SJCRH30 (cell line): ENCODE measurements at places on chromosomes 12 and 14. TPM values are rescaled to one million over a fixed set of nuclear protein-coding genes. Genes with fewer than 3 reads are reported as not detected.
A peak's percentile ranks its signal among the peaks of the same experiment; 100 is the strongest.

GRCh38 chr12:128265566-128265965 is 1.4 kb upstream of the TMEM132C start:
- no peak overlapping the region for H3K4me3 ChIP-seq
- H3K4me1 ChIP-seq, result no peaks in the 10 kb centered on the region
- no peak for DNase-seq
- H3K27ac ChIP-seq, result no peak overlapping the region
- H3K36me3 ChIP-seq, result no peaks in the 10 kb centered on the region

DNA sequence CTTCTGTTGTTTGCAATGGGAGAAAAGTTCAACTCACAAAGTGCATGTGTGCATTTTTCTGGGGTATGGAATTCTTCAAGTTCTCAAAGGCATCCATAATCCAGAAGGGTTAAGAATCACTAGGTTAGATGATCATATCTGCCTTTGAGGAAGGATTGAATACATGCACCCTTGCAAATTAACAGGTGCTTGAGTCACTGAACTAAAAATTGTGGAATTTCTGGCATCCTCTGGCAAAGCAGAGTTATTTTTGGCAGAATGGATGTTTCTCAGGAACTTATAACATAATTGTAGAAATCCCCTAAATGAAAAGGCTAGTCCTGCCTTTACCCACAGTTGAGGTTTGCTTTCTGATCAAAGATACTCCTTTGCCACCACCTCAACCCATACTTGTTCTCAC is 136.5 kb upstream of the DYRK2 start:
- H3K36me3 ChIP-seq, result no peaks in the 10 kb centered on the region
- H3K27me3 ChIP-seq, result no peaks in the 10 kb centered on the region
- H3K4me1 ChIP-seq, result peaks cover 37% of the 10 kb centered on the region

- H3K4me1 ChIP-seq, result no peaks in the 10 kb centered on the region
- no peaks in the 10 kb centered on the region for H3K27me3 ChIP-seq
- no peak overlapping the region for H3K4me3 ChIP-seq
- no peaks in the 10 kb centered on the region for H3K36me3 ChIP-seq
- no peak for DNase-seq
- H3K27ac ChIP-seq, result no peak overlapping the region
These were observed 253.5 kb downstream of the SPTSSA start for GRCh38 chr14:34208532-34208931.

SELPLG gene
- 0.15 and 0.32 TPM in 2 replicates for total RNA-seq

DNA sequence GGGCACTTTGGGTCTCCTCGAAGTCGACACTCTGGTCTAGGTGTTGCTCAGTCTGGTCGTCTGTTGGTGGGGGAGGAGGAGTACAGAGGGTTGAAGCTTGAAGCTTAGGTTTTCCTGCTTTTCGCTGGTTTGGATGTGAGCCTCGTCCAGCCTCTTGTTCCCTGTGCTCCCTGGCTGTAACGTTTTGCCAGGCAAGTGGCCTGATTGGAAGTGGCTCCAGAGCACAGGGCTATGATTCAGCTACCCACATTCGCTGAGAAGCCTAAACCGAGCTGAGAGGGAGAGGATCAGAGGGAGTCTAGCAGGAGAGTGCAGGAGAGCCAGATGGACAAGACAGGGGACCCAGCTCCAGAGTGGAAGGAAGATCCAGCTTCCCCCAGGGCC is 6.1 kb downstream of the HOXC10 start:
- H3K4me3 ChIP-seq, result no peak overlapping the region
- DNase-seq, result no peak
- H3K27me3 ChIP-seq, result peaks cover 23% of the 10 kb centered on the region
- H3K27ac ChIP-seq, result no peak overlapping the region
- no peaks in the 10 kb centered on the region for H3K4me1 ChIP-seq

DNA sequence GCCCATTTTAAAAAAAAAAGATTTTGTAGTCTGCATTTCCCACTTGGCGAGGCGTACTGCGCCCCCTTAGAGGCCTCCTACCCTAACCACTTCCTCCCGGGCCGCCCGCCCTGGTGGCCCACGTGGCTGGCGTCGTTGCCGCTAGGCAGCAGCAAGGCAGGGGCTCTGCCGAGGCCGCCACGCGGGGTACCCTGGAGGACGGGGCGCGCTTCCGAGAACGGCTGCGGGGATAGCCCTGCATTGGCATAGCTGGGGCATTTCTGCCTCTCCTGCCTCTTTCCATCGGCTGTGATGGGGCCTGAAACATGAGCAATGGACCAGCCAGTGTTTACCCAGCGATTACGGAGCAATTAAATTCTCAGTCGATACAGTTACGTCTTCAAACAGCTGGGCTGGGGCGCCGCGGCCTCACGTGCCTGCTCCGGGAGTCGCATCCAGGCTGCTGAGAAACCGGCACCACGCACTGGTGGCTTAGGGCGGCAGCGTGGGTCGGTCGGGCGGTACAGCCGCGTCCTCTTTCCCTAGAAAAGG is 38.0 kb downstream of the IQSEC3 start:
- DNase-seq, result peak; percentile 73
- no peak overlapping the region for H3K27ac ChIP-seq
- H3K4me1 ChIP-seq, result peaks cover 15% of the 10 kb centered on the region
- H3K36me3 ChIP-seq, result no peaks in the 10 kb centered on the region
- H3K4me3 ChIP-seq, result peak overlapping the region; percentile 16

DNA sequence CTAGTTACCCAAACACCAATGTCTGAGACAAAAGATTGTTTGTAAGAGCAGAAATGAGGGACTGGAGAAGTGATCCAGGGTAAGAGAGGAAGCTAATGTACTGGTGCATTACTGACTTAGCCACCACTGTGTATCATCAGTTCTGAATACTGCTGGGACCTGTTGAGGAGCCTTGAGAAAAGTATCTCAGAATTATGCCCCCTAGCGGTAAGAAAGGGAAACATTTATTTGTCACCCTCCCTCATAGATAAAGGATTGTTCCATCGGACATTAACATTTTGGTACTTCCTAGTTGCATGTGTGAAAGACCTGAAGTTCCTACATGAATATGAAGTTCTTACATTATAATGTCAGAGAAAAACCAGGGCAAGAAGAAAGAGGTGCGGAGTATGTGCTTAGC is 612.5 kb downstream of the FSCB start:
- no peak overlapping the region for H3K4me3 ChIP-seq
- DNase-seq, result no peak
- H3K4me1 ChIP-seq, result no peaks in the 10 kb centered on the region
- H3K27ac ChIP-seq, result no peak overlapping the region
- no peaks in the 10 kb centered on the region for H3K27me3 ChIP-seq

GRCh38 chr12:75437564-75437963 is 43.0 kb upstream of the GLIPR1 start:
- DNase-seq, result peak; percentile 3
- H3K27me3 ChIP-seq, result no peaks in the 10 kb centered on the region
- no peak overlapping the region for H3K4me3 ChIP-seq
- no peak overlapping the region for H3K27ac ChIP-seq
- H3K4me1 ChIP-seq, result no peaks in the 10 kb centered on the region
- no peaks in the 10 kb centered on the region for H3K36me3 ChIP-seq

DEGS2 gene
- 0.03 TPM in 1 of 2 replicates, not detected in the other for total RNA-seq

DNA sequence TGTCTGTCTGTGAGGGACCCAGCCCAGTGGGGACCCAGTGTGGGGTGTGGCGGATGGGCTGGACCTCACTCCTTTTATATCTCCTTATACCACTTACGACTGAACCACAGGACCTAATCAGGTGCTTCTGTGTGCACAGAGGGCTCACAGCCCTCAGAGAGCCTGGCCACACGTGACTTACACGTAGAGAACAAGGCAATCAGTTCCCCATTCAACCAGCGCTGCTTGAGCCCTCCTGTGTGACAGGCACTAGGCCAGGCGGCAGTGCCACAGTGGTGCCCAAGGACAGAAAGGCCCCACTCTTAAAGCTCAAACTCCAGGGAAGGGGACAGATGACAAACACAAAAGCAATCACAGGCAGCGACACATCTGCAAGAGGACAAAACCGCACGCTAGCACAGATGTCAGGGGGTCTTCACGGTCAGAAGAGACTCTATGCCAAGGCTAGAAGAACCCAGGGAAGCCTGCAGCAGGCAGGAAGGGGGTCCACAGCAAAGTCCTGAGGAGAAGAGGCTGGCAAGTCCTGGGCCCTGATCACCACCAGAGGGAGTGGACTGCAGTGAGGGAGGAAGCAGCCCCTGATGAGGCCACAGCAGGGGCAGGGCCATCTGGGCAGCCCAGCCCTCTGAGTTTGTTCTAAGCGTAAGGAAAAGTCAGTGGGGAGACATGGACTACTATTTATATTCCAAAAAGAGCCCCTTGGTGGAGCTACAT is 39.3 kb downstream of the SETD3 start:
- H3K36me3 ChIP-seq, result peaks cover 5% of the 10 kb centered on the region
- no peak for DNase-seq
- H3K4me1 ChIP-seq, result no peaks in the 10 kb centered on the region
- no peaks in the 10 kb centered on the region for H3K27me3 ChIP-seq

DNA sequence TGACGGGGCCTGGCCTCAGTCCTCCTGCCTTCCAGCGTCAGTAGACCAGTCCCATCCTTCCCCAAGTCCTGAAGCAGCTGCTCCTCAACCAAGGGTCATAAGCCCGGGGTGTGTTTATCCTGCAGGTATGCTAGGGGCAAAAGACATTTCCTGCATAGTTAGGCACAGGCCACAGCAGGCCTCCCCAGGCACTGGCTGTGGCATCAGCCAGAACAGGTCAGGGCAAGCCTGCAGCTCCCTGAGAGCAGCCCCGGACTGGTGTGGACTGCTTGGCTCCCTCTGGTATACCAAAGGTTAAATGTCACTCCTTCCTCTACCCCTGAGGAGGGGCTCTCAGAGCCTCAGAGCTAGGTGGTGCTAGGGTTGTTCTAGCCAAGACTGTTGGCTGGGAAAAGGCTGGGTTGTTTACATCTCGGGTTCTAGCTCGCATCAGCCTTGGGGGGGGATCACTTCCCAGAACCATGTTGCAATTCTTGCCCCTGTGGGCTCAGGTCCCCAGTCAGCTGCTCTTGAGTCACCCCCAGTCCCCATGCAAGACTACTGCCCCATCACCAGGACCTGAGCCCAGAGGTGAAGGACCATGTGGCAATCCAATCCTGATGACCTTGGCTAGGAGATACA is 2.9 kb downstream of the MMP14 start:
- H3K27ac ChIP-seq, result no peak overlapping the region
- DNase-seq, result no peak
- no peaks in the 10 kb centered on the region for H3K27me3 ChIP-seq
- peaks cover 14% of the 10 kb centered on the region for H3K4me1 ChIP-seq

APOLD1 gene
- total RNA-seq, result 2.0 and 2.1 TPM in 2 replicates

DNA sequence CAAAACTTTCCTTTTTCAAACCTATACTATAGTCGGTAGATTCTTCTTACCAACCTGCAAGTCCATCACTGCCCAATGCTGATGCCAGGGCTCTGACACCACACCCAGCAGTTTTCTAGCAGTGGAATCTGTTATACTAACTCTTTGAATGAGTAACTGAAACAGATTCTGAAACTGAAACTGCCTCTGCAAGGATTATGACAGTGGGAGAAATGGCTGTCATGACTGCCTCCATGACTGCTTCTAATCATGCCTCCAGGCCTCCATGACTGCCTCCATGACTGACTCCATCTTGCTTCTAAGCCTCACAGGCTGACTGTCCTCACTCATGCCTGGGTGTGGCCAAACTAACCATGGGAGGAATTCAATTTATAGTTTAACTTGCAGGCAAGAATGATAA is 29.4 kb upstream of the OXA1L start:
- no peaks in the 10 kb centered on the region for H3K4me1 ChIP-seq
- H3K27ac ChIP-seq, result no peak overlapping the region
- no peaks in the 10 kb centered on the region for H3K27me3 ChIP-seq
- H3K4me3 ChIP-seq, result no peak overlapping the region

M6PR gene
- total RNA-seq, result 130 and 134 TPM in 2 replicates

DNA sequence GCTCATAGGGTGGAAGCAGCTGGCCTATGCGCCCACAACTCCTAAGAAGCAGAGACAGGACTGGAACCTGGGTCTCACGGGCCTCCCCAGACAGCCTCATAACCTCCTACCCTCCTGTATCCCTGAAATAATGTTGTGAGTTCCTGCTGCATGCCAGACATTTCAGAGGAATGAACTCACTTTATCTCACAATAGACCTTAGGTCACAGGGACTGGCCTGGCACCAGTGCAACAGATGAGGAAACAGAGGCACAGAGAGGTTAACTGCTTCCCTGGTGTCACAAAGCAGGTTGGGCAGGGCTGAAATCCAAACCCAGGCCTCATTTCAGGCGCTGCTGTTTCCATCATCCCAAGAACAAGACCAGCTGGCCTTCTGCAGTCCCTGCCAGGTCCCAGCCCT is 5.3 kb downstream of the PHETA1 start:
- H3K36me3 ChIP-seq, result no peaks in the 10 kb centered on the region
- DNase-seq, result no peak
- H3K4me1 ChIP-seq, result peaks cover 6% of the 10 kb centered on the region; the same call in 1 of the 2 replicates
- no peaks in the 10 kb centered on the region for H3K27me3 ChIP-seq
- H3K27ac ChIP-seq, result no peak overlapping the region

- H3K4me1 ChIP-seq, result peaks cover 10% of the 10 kb centered on the region
- H3K4me3 ChIP-seq, result no peak overlapping the region
- H3K27ac ChIP-seq, result no peak overlapping the region
- 0 out of 2 replicates have a peak, but pooled peaks cover 4% of the 10 kb centered on the region for H3K36me3 ChIP-seq
- H3K27me3 ChIP-seq, result no peaks in the 10 kb centered on the region
- no peak for DNase-seq
These were observed 60.2 kb downstream of the GXYLT1 start for GRCh38 chr12:42084522-42084921.

GRCh38 chr12:119247720-119248043 is 69.0 kb downstream of the HSPB8 start:
- no peaks in the 10 kb centered on the region for H3K27me3 ChIP-seq
- H3K4me3 ChIP-seq, result no peak overlapping the region
- no peak overlapping the region for H3K27ac ChIP-seq

DNA sequence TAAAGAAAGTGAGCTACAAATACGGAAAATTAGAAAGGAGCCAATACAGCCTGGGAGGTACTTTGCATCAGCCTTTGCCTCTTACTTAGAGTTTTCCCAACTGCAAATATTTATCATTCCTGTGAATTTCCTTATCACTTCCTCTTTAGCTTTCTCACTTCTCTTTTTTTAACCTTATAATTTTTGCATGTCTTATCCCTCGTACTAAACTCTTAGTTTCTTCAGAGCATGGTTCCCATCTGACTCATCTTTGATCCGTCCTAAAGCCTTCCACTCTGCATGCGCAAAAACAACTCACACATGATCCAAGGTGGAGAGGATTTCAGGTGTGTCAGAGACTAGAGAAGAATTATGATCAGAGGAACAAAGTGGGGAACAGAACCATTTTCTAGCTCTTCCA is 9.6 kb upstream of the SNAPC1 start:
- H3K4me3 ChIP-seq, result no peak overlapping the region
- DNase-seq, result no peak
- H3K36me3 ChIP-seq, result peaks cover 31% of the 10 kb centered on the region
- H3K27me3 ChIP-seq, result no peaks in the 10 kb centered on the region
- H3K27ac ChIP-seq, result no peak overlapping the region
- peaks cover 12% of the 10 kb centered on the region; the same call in 1 of the 2 replicates for H3K4me1 ChIP-seq

- no peak overlapping the region for H3K4me3 ChIP-seq
- DNase-seq, result no peak
- H3K4me1 ChIP-seq, result 0 out of 2 replicates have a peak, but pooled peaks cover 2% of the 10 kb centered on the region
- no peaks in the 10 kb centered on the region for H3K27me3 ChIP-seq
These were observed 8.5 kb downstream of the C12orf75 start for GRCh38 chr12:105338966-105339365.
